K562 (cell line): ENCODE measurements at places on chromosomes 16 and 17.

- no peak for DNase-seq
Measured at GRCh38 chr17:69575346-69575761, 160.9 kb downstream of the MAP2K6 start.

GRCh38 chr17:3917391-3917931 is 1.2 kb upstream of the P2RX1 start:
- peak; percentile 77 for DNase-seq

DNA sequence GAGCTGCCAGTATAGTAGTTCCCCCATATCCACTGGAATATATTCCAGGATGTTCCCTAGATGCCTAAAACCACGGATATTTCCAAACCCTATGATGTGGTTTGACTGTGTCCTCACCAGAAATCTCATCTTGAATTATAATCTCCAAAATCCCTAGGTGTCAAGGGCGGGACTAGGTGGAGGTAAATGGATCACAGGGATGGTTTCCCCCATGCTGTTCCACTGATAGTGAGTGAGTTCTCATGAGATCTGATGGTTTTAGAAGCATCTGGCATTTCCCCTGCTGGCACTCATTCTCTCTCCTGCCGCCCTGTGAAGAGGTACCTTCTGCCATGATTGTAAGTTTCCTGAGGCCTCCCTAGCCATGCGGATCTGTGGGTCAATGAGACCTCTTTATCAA is 168.6 kb downstream of the MAF start:
- no peak for DNase-seq

DNA sequence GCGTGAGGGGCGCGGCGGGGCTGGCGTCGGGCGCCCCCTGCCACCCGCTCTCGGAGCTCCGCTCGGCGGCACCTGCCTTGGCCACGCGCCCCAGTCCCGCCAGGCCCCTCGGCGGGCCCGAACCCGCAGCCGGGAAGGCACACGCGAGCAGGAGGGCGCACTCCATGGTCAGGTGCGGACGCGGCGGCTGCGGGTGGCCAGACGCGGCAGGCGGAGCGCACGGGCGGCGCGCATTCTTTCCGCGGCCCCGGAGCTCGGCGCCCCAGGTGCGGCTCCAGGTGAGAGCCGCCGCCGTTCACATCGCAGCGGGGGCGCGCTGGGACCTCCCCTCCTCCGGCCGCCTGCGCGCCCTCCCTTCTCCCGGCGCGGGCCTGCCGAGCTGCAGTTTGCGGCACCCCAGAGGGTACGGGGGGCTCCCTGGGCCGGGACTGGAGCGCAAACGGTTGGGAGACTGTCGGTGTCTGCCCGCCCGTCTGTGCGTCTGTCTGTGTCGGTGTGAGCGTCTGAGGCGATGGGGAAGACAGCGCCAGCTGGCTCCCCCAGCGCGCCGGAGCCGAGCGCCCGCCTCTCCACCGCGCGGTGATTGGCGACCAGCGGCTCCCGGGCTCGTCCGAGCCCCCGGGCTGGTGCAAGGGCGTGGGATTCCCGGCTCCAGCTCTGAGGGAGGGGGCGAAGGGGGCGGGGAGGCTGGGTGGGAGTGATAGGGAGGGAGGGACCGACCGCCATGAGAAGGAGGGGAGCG is at the start of gene ADAMTS18:
Gene ADAMTS18, minus strand, starts transcription at position 505 of the 742 bp plus-strand sequence. Its CDS starts 339 bp downstream, at position 166.
- no peak for DNase-seq

DNA sequence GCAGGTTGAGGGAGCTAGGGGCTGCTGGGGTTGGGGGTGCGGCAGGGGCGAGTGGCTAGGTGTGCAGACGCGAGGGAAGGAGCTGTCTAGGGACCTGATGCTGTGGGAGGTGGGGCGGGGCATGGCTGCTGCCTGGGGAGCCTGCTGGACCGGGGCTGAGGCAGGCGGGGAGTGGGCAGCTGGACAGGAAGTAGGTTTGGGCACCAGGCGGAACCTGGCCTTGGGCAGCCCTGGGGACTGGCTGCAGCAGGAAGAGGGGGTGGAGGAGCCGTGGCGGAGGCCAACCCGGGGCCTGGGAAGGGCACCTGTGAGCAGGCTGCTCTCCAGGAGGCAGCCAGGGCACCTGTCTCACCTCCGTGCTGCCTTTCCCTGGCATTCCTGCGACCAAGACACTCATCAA is 5.9 kb upstream of the DNASE1L2 start:
- no peak for DNase-seq

DNA sequence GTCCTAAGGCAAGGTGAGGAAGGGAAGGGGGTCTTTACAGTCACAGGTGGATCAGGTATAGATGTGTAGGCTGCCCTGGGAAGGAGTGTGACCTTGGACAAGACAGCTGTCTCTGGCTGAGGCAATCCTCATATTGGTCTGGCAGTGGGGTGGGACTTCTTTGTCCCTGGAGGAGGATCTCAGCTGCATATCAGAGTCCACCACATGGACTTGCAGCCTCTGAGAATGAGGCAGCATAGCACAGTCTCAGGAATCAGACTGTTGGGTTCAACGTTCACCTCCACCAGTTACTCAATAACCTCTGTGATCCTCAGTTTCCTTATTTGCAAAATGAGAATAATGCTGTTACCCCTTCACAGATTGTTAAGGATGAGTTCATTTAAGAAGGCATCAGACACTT is 33.4 kb downstream of the ACSM2A start:
- no peak for DNase-seq

GRCh38 chr17:47072886-47073285 is 93.8 kb upstream of the RPRML start:
- no peak for DNase-seq

DNA sequence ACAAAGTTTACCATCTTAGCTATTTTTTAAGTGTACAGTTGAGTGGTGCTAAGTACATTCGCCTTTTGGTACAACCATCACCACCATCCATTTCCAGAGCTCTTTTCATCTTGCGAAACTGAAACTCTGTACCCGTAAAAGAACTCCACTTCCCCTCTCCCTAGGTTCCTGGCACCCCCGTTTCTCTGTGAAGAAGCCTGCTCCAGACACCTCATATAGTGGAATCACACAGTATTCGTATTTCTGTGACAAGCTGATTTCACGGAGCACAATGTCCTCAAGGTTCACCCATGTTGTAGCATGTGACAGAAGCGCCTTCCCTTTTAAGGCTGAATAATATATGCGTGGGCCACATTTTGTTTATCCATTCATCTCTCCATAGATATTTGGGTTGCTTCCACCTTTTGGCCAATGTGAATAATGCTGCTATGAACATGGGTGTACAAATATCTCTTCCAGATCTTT is 54.2 kb upstream of the MAP3K14 start:
- no peak for DNase-seq

DNA sequence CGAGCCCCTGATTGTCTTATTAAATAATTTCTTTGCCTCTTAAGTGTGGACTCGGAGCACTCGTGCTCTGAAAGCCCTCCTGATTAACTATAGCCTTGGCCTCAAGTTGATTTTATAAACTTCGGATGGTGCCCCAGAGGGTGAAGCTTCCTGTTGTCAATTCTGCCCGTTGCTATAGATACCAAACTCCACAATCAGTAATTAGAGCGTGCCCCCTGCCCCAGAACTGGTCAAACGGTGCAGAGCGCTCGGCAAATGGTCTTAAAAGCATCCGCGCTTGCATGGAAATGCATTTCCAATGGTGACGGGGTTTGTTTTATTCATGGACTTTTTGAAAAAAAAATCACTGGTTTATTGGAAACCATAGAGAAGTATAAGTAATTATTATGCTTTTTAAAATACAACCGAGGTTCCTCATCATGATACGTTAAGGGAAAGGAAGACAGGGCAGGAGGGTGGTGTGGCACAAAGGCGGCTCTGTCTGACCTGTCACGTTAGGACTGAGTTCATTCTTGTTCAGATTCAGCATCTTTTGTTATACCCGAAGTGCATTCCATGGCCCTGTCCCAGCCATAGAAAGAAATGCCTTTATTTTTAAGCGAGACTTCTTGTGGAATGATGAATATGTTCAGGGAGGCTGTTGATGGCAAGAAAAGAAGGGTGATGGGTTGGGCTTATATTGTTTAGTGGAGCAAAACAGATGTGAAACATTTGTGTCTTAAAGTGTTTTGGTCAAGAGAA is 476.4 kb downstream of the MAF start:
- no peak for DNase-seq

GRCh38 chr16:50804290-50804907 is 62.5 kb downstream of the CYLD start:
- no peak for DNase-seq

DNA sequence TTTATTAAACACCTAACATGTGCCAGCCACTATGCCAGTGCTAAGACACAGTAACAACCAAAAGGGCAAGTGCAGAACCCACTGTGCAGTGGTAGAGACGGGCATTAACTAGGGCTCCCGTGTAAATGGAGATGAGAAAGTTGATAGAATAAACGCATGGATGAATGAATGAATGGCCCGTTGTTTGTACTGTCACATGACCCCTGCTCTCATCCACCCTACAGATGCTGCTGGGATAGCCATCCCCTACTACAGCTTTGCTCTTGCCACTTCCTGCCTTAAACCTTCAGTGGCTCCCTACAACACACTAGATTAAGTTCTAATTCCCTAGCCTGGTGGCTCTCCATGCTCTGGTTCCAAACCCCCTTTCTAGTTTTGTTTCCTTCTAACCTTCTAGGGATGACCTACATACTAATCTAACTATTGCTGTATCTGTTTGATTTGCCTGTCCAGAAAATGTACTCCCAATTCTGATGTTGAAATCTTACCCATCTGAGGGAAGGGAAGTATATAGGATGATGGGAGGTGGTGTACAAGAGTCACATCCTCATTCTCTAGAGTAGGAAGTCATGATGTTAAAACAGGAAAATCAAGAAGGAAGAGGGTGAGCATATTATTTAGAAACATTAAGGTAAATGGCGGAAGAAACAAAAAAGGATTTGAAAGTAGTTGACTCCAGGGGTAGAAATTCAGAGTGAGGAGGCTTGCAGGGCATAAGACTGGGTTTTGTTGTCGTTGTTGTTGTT is 11.4 kb upstream of the TNRC6C start:
- DNase-seq = no peak

DNA sequence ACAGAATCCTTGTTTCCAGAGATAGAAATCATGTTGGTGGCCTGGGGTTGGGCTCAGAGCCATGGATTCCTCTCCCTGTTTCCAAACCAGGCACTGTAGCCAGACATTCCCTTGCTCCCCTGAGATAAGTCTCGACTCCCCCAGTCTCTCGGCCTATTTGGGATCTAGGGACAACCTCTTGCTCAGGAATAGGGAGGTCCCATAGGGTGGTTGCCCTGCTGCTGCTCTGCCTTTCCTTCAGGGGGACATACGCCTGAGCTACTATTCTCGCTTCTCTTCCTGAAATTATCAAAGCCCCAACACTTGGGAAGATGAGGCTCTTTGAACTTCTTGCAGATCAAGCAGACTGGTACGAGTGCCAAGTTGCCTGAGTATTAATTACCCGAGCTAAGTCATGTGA is 58.0 kb downstream of the TBX4 start:
- no peak for DNase-seq

DNA sequence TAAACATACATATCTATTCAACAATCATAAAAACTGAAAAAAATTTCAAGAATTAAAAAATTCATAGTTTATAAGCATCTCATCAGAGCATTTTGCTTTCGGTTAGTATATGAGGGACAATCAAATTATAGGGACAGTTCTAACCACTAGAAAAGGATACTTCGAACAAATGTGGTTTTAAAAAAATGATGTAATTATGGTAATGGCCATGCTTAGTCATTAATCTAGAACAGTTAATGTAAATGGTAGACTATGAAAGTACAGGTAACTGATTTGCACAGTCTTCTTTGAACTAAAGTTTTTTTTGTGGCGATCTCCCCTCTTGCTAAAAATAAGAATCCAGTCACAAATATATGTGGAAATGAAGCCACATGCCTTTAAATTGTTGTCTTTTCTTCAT is 63.5 kb upstream of the PHOSPHO1 start:
- DNase-seq = no peak
